ENCODE measurements at places on chromosomes 3 and 15. TPM values are rescaled to one million over a fixed set of nuclear protein-coding genes. Genes with fewer than 3 reads are reported as not detected.

The SEMA3F gene
- total RNA-seq = 39.9 TPM

The SPSB4 gene
- total RNA-seq = 0.57 TPM

The ETV5 gene
- 34.6 TPM for total RNA-seq

The TRPM1 gene
- total RNA-seq = not detected

The SLC51B gene
- 2.9 TPM for total RNA-seq

The ZNF385D gene
- 8.9 TPM for total RNA-seq

The CCDC80 gene
- total RNA-seq = 57.5 TPM

The ALS2CL gene
- 78.9 TPM for total RNA-seq

The SERPINI1 gene
- total RNA-seq = 9.5 TPM

The ZNF660 gene
- total RNA-seq = 5.3 TPM

The CTXND1 gene
- total RNA-seq = 2.8 TPM

The TEX55 gene
- not detected for total RNA-seq

The LMOD3 gene
- total RNA-seq = 0.09 TPM
